ENCODE measurements at places on chromosomes 1 and 21.

- no peak for DNase-seq
Measured at GRCh38 chr21:28903448-28903847, 89.2 kb downstream of the LTN1 start.

GRCh38 chr1:186055846-186056245 is 319.2 kb downstream of the TPR start:
- no peak for DNase-seq

DNA sequence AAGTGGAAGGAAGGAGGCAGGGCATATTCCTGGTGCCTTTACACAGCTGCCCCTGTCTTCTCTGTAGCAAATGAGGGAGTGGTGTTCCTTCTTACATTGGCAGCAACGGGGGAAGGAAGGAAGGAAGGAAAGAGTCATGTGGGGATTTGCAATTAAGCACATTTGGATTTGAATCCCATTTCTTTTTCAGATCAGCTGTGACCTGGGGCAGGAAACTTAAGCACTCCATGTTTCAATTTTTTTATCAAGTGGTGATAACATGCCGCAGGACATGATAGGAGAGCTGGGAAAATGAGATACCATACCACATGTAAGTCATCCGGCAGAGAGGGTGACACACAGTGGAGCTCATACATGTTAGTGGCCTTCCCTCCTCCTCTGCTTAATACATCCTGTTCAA is 186.8 kb downstream of the APP start:
- no peak for DNase-seq

DNA sequence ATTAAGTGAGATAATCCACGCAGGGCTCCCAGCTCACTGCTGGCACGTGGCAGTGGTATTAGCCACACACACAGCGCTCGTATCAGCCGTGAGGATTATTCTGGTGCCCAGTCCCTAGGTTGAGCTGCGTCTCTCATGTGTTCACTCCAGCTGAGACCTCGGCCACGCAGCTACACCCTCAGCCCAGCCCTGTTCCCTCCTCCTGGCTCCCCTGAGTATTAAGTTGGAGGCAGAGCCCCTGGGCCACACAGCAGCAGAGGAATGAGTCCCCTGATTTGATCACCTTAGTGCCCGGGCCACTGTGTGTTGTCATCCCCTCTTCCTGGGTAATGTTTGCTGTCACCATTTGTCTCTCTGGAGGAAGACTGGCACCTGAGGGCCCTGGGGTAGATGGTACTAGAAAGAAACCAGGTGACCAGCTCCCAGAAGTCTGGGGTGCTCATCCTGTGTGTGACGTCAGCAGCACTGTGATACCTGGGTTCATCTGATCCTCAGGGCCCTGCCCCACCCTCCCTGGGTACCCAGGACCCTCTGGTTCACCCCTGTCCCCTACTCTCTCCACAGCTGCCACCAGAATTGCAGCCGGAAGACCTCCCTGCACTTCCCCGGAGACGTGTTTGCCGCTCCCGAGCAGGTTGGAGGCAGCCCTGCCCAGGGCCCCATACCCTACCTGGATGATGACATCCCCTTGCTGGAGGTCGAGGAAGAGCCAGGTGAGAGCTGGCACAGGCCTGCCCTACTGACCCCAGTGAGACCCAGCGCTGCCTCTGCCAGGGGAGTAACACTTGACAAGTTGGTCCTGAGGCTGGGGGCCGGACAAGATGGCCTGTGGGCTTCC is 40.1 kb downstream of the DISP3 start:
- no peak for DNase-seq

DNA sequence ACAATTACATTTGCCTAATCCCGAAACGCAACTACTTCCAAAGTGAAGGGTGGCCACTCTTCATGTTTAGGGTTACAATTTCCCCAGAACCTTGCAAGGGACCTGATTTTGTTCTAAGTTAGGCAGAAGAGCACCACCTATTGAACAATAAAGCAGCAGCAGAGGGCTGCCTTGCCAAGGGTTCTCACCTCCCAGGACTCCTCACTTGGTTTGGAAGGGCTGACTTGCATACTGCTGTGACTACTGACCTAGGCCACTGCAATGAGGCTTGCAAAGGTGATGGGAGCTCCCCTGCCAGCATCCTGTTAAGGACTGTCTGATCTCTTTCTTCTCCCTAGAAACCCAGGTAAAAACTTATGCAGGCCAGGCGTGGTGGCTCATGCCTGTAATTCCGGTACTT is 14.2 kb downstream of the MTOR start:
- DNase-seq: no peak
